Stimulated activated CD8-positive, alpha-beta memory T cell treated with anti-CD3 and anti-CD28 coated beads, Interleukin-15, amount 100 ng/mL, for 48 hours (primary cell): ENCODE measurements at places on chromosomes 7 and 10.

DNA sequence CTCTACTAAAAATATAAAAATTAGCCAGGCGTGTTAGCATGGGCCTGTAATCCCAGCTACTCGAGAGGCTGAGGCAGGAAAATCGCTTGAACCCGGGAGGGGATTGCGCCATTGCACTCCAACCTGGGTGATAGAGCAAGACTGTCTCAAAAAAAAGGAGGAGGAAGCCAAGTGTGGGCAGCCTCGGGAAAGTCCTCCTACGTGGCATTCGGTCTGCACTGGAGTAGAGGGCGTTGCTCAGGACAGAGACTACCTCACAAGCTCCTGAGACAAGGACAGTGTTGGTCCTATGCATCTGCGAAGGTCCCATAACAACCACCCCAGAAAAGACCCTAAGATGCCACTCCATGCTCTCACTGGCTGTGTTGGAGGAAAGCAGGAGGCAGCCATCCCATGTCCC is 10.0 kb upstream of the SERPINE1 start:
- DNase-seq = no peak

DNA sequence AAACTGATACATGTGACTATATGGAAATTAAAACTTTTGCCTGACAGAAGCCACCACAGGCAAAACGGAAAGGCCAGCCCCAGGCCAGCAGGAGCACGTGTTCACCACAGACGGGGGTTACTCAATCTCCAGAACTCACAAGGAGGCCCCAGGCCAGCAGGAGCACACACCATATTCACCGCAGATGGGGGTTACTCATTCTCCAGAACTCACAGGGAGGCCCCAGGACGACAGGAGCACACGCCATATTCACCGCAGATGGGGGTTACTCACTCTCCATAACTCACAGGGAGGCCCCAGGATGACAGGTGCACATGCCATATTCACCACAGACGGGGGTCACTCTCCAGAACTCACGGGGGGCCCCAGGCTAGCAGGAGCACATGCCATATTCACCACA is 61.5 kb downstream of the NKX6-2 start:
- no peak for DNase-seq

DNA sequence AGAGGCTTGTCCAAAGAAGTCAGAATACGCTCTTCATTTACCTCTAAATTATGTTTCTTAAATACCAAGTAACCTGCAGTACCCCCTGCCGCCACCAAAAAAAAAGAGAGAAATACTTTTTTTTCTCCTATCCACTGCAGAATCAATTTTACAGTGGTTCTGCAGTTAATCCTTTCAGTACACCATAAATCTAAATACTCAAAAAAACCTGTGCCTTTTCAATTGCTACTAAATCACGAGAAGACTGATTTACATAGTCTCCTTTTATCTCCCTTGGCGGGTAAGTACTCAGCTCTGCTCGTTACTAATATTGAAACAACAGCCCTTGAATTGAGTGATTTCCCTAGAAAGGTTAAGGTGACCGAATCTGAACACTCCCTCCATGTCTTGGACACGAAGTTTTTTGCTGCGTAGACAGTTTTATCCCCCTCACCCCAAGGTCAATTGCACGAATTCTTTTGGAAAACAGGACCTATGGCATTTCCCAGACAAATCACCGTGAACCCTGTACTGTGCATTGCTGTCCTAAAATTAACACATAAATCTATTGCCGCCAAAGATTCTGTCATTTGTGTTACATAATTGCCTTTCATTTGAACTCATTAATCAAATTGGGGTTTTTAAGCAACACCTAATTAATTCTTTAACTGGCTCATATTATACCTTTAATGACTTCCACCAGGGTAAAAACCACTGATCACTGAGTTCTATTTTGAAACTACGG is 512 bp upstream of the VIM start:
- DNase-seq = no peak

DNA sequence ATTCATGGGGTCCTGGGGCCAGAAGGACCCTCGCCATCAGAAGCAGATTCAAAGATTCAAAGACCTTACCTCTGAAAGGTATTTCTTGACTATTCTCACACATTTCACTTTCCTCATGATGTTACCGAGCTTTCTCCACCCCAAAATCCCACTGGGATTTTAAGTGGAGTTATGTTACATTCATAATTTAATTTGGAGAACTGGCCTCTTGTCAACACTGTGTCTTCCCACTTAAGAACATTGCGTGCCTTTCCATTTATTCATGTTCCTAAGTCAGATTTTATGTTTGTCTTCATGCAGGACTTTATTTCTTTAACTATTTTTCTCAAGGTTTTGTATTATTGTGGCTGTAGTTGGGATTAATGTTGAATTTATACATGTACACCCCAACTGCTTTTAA is 123.5 kb upstream of the BMPER start:
- DNase-seq = no peak

DNA sequence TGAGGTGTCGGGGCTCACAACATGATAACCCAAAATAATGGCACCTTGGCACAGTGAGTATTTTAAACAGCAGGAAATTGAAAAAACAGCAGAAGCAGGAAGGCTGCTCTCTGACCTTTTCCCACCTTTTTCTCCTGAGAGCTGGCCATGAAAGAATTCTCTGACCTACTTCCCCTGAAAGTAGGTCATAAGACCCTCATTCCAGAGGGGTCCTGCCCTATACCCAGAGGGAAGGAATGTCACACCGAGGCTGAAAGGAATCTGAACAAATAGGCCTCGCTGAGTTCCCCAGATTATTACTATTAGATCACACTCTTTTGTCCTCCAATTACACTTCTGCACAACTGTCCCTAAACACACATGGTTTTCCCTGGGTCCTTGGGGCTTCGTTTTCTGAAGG is 18.8 kb downstream of the CPVL start:
- DNase-seq = no peak
